Activated CD4-positive, alpha-beta T cell treated with anti-CD3 and anti-CD28 coated beads, Interleukin-10, Interleukin-2, amounts not matched to agents 100 ng/mL and 50 ng/mL, durations not matched to agents 16 hours and 8 hours (primary cell): ENCODE measurements at places on chromosomes 5 and 9.

- no peak for DNase-seq
Observed at GRCh38 chr9:37693260-37693659, 42.5 kb downstream of the FRMPD1 start.

DNA sequence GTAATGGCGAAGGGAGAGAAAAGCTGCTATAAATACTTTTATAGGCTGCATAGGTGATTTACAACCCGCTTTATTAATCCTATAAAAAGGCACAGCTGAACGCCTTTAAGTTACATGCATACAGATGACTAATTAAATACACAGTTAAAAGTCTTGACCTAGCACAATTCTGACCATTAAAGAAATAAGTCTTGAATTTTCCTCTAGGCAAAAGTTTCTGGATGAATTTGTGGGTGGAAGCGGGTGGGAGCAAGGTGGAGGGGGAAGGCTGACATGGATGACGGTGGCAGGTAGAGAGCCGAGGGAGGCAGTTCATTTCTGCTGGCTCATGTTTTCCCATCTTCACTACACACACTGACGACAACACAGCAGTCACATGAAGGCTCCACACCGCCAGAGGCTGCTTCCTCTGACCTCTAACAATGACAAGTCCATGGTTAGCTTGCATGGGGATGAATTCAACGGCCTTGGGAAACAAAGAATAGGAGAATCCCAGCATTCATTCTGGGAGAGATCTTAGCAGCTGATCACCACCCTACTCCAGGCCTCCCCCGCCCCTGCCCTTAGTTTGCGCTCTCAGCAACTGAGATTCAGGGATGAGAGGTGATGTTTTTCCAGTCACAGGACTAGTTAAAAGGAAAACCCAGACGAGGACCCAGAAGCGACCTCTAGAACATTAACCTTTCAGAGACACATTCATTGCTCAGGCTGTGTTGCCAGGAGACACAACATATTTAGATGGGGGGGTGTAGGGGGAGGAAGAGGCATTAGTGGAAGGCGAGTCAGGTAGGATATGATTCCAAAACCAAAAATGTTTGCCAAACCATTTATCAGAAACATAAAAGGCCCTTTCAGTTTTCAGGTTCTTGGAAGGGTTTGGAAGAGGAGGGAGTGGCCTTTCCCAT is 329.3 kb downstream of the PIK3R1 start:
- no peak for DNase-seq

GRCh38 chr9:85062385-85063022 is 393.0 kb downstream of the NTRK2 start:
- DNase-seq, result no peak

- DNase-seq, result no peak
Observed at GRCh38 chr5:79112703-79113058, 1.1 kb downstream of the BHMT start.

- no peak for DNase-seq
Observed at GRCh38 chr9:37542488-37542887, 33.7 kb downstream of the FBXO10 start.

DNA sequence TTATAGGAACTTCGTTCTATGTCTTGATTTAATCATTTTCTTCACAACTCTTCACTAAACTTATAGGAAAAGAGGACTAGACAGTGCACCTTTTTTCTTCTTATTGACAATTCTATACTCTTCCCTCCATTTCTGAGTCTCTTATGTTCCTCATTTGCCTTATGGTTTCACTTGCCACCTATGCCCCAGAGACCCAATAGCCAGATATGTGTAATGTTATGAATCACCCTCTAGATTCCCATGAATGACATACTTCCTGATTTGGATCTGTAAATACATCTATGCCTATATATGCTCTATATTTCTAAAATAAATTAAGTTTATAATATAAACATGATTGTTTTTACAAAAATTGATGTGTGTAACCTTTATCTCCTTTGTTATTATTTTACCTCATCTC is 514.1 kb upstream of the MEF2C start:
- DNase-seq, result no peak

- DNase-seq, result no peak
Observed at GRCh38 chr5:177510567-177511053, 984 bp upstream of the DOK3 start.

GRCh38 chr5:32840606-32841005 is 129.5 kb downstream of the NPR3 start:
- no peak for DNase-seq

DNA sequence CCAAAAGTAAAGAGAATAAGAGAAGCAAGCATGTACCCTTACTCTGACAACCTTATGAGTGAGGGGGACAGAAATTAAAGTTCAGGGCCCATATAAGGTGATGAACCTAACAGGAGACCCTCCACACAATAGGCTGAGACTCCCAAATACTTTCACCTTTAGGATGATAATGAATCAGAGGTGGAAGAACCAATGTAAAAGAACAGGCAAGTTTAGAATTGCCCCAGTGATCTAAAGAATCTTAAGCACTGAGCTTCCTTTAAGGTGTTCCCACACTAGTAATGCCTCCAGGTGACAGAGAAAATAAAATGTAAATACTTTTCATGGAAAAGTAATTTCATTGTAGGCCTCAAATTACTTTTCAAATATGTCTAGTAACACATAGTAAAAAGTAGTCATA is 8.2 kb upstream of the FAM151B start:
- DNase-seq, result no peak

DNA sequence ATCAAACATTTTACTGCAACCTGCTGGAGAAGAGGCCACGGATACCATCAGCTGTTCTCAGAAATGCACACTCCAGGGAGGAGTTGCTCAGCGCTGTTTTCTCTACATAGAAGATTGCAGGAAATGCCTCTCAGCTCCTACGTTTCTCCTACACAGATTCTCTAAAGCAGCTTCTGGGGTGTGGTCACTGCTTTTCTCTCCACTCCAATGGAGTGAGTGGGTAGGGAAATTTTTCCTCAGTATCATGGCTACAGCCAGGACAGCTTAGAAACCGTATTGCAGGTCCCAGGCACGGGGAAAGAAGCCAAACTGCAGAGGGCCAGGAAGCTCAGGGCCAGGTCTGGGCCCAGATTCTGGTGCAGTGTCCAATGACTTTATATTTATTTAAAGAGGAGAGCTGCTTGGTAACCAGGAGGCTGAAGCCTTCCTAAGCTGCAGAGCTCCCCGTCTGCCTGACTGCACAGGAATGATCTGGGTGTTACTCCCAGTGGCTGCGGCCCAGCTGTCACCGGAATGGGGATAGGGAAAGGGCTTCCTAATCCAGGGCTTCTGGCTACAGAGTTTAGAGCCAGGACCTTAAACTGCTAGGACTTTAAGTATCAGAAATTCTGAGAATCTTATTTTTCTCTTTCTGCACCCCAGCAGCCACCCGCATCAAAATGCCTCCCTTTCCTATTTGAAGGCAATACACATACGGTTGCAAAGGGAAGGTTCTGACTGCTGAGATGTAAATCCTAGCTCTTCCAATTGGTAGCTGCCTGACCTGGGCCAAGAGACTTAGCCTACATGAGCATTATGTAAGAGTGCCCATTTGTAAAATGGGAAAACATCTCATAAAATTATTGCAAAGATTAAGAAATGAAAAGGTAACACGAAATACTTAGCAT is 1.4 kb upstream of the SPTAN1 start:
- no peak for DNase-seq

DNA sequence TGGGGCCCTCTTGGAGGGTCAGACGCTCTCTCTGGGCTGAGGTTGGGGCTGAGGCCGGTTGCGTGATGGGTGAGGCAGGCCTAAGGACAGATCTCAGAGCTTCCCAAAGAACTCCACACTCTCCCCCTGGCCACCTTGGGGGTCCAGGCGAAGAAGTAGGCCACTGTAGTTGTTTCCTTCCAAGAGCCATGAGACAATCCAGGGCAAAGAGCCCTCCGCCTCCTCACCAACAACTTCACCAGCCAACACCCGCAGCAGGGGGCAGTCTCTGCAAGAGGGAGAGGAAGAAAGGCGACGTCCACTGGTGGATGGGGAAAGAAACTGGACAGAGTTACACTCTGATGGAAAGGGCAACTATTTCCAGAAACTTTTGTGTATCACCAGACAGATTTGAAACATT is 10.7 kb downstream of the SLC35A4 start:
- no peak for DNase-seq

GRCh38 chr9:93057703-93058354 is 672 bp upstream of the SUSD3 start:
- no peak for DNase-seq

- no peak for DNase-seq
Observed at GRCh38 chr5:115168829-115169486, 750 bp downstream of the TRIM36 start.

- no peak for DNase-seq
Observed at GRCh38 chr5:372556-372995, 51.1 kb downstream of the AHRR start.
